ENCODE measurements at places on chromosomes 6 and 20. TPM values are rescaled to one million over a fixed set of nuclear protein-coding genes. Genes with fewer than 3 reads are reported as not detected.

DNA sequence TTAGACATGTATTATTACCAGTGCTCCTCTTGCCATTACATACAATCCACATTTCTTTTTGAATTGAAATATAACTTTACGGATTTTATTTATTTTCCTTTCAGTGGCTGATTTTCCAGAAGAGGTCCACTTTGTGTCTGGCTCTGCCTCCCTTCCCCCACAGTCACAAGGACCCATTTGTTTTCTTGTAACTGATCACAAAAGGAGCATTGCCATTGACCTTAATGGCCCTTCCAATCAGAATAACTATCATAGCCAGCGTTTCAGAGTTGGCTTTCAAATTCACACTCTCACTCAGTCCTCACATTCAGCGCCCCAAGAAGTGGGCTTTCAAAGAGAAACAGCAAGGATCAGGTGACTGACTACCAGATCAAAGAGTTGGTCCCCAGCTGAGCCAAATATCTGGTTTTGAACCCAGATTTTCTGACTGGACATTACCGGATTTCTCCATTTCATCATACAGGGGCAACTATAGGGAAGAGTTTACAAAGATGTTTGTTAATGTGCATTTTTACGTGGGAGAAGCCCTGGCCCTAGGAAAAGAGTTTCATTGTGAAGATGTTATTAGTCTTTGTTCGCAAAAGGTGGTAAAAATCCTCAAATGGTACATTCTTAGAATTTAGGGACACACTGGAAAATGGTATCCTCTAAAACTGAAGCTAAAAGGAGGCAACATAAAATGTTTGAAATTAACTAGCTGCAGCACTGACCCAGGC lies 2.0 kb upstream of the SLC22A23 start:
- no peak for DNase-seq

DNA sequence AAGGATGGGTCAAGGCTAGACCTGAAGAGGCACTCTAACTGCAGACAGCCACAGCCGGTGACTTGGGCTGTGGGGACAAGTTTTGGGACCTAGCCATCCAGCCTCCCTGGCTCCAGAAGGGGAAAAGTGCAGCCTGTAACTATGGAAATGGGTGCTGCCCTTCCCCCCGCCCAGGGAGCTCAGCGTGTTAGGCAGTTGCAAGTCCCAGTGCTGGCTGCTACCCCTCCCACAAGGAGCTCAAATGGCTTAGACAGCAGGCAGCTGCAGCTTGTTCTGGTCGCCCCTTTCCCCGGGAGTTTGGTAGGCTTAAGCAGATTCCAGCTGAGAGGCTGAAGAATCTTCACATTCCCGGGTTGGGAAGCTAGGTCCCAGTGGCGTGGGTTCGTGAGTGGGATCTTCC lies 162.6 kb downstream of the FAM83B start:
- DNase-seq, result no peak

DNA sequence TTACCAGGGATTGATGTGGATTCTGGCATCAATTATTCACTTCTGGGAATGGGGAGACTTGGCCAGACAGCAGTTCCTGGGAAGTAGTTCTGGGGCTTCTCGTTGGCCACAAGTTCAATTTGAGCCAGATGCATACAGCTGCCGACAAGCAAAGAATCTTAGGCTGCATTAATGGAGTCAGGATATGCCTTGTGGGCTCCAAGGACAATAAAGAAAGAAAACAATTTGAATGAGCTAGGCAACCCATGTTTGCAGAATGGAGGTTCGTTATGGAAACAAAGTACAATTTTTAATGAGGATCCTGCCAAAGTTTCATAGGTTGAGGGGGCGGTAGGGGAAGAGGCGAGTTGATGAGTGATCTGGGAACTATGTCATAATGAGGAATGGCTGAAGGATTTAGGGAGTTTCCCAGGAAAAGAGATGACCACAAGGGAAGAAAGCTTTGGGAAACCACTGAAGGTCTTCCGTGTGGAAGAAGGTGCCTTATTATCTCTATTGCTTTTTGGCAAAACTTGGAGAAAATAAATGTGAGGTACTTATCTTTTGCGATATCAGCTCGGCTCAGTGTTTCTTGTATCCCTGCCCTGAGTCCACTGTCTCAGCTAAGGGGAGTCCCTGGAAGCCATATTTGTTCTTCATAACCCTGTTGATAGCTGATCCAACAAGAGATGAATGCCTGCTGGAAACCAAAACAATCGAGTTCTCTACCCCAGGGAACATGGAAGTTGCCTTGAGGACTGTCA lies 181.0 kb upstream of the ZNF217 start:
- peak; percentile 56 for DNase-seq

DNA sequence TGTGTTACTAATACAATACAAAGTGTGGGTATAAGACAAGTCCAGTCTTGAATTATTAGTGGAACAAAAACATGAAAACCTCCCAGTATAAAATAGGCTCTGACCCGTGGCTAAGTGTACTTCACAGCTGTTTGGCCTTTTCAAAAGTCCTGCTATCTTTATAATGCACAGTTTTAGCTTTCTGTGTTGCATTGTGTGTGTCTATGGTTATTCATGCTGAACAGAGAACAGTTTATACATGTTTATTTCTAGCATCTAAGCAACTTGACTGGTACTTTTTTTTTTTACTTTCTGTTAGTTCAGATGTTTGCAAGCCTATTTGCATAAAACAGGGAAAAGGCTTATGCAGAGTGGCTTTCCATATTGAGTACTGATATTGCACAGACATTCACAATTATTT lies 119.2 kb upstream of the CCN2 start:
- no peak for DNase-seq

DNA sequence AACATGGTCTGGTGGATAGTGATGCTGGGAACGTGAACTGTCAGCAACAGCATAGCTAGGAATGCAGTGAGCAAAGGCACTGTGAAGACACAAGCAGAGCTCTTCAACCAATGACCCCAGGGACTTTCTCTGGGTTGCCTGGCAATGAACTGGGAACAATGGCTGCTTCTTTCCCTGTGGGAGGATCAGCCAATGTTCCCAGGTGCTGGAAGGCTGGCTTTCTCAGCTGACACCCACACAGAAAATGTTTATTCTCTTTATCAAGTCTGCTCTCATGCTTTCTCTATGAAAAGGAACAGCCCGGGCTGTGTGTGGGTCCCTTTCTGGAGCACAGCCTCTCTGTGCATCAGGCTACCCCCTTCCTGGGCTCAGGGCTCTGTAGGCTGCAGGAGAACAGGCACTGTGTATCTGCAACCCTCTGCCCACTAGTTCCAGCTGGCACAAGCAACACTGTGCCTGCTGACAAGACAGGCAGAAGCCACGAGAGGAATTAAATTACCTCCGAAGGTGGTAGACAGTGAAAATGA lies 54.2 kb downstream of the HFE start:
- DNase-seq, result no peak

GRCh38 chr6:39092124-39092523 lies 22.9 kb downstream of the SAYSD1 start:
- DNase-seq, result no peak

- DNase-seq, result no peak
Measured at GRCh38 chr6:163123098-163123497, 291.4 kb upstream of the QKI start.

Gene CUL7
- polyA plus RNA-seq, result 44.5 TPM

Gene GHRH
- not detected for polyA plus RNA-seq

All from forelimb muscle (tissue), 1 donor.